GM12891 (cell line): ENCODE measurements at places on chromosomes 6 and 20.

DNA sequence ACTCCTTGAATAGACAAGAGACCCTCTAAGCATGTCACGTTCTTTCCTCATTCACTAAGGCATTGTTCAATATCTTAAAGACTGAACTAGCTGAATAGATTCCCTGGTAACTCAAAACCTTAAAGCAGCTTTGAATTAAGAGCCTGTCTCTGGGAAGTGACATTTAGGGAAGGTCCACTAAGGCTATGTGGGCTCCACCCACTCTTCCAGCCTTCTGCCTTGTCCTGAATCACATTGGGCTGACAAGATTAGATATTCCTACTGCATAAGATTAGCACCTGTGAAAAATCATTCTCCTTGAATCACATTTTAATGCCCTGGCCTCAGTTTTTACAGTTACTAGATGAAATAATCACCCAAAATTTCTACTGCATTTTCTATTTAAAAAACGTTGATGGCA lies 36.3 kb downstream of the CLIC5 start:
- no peak for DNase-seq

- DNase-seq: no peak
Measured at GRCh38 chr6:1619673-1620503, 10.2 kb downstream of the FOXC1 start.

DNA sequence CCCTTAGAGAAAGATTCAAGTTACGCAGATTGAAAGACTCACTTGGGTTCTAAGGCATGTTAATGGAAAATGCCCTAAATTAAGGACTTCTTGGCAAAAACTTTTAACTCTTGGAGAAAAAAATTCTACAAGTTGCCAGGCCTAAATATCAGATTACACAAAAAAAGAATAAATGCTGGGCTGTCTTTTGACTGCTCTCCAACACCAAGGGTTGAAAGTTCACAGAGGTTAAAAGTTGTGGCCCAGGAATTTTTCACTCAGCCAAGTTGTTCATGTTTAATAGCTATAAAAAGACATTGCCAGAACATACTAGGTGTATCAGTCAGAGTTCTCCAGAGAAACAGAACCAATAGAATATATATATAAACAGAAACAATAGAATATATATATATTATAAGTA lies 268.4 kb upstream of the PRND start:
- DNase-seq: no peak

GRCh38 chr6:7431674-7432390 lies 42.2 kb downstream of the RIOK1 start:
- no peak for DNase-seq

GRCh38 chr6:158626360-158627167 lies 18.0 kb downstream of the DYNLT1 start:
- no peak for DNase-seq

DNA sequence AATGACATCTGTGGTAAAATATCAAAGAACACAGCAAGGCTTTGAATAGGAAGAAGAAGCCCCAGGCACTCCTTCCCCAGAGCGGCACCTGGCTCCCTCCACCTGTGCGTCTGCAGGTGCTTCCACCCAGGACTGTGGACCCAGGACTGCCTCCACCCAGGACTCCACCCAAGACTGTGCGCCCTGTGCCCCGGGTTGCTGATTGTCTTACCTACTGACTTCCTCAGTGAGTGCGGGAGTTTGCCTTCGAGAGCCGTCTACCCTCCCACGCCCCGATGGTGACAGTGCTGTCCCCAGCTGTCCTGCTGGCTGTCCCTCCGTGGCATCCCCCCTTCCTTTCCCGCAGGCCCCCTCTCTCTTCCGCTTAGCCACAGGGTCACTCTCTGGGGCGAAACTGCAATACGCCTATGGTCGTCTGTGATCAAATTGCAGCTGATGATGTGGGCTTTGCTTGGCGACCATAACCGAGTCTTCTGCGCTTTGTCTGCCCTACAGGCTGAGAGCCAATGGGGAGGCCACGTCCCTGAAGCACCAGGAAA lies 52.1 kb downstream of the IRF4 start:
- no peak for DNase-seq

- DNase-seq: no peak
Measured at GRCh38 chr6:89667872-89668556, 29.5 kb upstream of the LYRM2 start.

DNA sequence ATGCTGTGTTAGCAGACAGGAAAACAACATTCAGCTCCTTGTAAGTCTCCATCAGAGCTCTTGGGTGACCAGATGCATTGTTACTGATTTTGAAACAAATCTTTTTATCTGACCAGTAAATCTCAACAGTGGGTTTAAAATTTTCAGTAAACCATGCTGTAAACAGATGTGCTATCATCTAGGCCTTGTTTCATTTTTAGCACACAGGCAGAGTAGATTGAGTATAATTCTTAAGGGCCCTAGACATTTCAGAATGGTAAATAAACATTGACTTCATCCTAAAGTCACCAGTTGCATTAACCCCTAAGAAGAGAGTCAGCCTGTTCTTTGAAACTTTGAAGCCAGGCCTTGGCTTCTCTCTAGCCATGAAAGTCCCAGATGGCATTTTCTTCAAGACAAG lies 237.2 kb upstream of the BMP2 start:
- DNase-seq: no peak

DNA sequence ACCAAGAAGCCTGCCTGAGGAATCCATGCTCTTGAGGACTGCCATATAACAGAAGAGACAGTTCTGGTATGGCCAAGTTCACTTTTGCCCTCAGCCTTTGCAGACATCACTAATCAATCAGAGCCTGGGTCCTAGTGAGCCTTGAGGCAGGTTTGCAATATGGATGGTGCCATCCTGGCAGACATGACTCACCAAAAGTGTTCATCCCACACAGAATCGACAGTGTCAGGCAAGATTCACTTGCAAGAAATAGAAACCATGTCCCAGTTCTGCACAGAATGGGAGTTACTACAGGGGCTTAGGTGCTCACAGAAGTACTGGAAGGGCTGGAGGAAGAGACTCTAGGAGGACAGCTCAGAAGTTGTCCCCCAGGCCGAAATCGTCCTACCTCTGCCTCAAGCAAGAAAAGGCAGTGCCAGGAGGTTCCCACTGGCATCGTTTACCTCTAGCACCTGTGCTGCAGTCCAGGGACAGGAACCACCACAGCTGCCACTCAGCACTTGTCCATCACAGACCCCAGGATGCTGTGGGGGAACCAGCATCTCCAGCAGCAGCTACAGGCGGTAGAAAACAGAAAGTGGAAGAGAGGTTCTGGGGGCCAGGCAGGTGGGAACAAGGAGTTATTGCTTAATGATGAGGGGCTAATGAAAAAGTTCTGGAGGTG lies 42.6 kb upstream of the PHACTR3 start:
- no peak for DNase-seq

DNA sequence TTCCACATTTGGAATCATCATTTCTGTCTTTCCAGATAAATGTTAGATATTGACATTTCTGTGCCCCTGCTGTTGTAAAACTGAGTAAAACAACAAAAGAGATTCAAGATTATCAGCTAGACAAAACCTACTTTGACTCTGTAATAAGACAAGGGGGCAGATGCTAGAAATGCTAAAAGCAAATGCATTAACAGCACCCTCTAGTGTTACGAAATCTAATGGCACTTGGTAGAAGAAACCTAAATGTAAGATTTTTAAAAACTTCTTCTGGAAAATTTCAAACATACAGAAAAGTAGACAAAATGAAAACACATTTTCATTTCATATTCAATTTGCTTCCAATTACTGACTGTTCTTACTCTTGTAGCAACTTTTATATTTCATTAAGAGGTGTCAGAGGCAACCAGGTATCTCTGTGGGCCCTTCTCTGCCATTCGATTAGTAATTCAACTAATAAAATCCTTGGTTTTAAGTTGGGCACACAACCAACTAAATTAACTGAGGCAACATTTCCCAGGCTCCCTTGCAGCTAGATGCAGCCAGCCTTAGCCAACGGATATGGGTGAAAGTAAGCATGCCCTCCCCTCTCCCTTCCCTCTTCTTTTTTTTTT lies 45.0 kb downstream of the SLC23A2 start:
- no peak for DNase-seq

DNA sequence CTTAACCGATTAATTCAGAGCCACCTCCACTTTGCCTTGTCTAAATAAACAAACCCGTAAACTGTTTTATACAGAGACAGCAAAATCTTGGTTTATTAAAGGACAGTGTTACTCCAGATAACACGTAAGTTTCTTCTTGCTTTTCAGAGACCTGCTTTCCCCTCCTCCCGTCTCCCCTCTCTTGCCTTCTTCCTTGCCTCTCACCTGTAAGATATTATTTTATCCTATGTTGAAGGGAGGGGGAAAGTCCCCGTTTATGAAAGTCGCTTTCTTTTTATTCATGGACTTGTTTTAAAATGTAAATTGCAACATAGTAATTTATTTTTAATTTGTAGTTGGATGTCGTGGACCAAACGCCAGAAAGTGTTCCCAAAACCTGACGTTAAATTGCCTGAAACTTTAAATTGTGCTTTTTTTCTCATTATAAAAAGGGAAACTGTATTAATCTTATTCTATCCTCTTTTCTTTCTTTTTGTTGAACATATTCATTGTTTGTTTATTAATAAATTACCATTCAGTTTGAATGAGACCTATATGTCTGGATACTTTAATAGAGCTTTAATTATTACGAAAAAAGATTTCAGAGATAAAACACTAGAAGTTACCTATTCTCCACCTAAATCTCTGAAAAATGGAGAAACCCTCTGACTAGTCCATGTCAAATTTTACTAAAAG lies 2.7 kb downstream of the FOXC1 start:
- no peak for DNase-seq

DNA sequence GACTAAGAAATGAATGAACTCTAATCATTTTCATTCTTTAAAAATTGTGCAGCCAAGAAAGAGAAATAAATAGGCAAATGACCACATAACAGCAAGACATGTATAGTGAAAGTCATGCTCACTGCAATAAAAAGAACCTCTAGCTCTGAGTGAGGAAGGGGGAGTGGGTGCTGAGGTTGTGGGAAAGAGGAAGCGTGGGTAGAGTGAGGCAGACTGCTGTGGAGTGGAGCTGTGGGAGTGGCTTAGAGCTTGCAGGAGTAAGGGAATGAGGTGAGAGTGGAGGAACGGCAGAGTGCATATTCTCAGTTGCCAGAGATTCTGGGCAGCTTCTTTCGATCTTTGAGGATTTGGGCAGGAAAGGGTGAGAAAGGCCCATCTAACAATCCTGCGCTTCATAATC lies 10.4 kb downstream of the DEFB129 start:
- no peak for DNase-seq
